ENCODE measurements at places on chromosomes 13 and 19.
A peak's percentile ranks its signal among the peaks of the same experiment; 100 is the strongest.

- no peak for DNase-seq
Measured at GRCh38 chr13:36054041-36054440, 77.1 kb downstream of the DCLK1 start.

DNA sequence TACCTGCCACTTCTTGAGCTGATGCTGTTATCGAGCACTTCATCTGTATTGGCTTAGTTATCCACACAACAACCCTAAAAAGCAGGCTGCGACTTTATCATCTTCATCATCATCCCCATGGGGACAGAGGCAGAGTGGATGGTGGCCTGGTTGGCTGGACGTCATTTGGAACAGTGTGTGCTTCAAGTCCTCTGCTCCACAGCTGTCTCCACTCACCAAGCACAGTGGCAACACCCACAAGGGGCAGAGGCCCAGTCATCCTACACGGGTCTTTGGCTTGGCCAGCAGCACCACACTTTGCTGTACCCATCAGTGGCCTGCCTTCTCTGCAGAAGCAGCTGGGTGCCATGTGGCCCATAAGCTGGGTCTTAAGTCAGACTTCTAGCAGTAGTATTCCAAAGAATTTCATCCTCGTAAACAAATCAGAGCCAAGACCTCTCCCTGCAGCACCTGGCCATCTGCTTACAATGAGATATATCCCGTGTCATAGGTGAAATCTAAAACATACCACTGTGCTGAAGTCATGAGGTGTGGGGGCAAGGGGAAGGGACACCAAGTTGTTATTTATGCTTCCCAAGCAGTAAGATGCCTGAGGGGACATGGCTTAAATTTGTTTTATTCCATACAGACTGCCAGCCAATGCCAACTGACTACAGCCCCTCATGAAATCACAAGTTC lies 47.9 kb upstream of the EPHX3 start:
- no peak for DNase-seq

GRCh38 chr19:56126983-56127780 lies 6.1 kb upstream of the ZNF787 start:
- DNase-seq = no peak

DNA sequence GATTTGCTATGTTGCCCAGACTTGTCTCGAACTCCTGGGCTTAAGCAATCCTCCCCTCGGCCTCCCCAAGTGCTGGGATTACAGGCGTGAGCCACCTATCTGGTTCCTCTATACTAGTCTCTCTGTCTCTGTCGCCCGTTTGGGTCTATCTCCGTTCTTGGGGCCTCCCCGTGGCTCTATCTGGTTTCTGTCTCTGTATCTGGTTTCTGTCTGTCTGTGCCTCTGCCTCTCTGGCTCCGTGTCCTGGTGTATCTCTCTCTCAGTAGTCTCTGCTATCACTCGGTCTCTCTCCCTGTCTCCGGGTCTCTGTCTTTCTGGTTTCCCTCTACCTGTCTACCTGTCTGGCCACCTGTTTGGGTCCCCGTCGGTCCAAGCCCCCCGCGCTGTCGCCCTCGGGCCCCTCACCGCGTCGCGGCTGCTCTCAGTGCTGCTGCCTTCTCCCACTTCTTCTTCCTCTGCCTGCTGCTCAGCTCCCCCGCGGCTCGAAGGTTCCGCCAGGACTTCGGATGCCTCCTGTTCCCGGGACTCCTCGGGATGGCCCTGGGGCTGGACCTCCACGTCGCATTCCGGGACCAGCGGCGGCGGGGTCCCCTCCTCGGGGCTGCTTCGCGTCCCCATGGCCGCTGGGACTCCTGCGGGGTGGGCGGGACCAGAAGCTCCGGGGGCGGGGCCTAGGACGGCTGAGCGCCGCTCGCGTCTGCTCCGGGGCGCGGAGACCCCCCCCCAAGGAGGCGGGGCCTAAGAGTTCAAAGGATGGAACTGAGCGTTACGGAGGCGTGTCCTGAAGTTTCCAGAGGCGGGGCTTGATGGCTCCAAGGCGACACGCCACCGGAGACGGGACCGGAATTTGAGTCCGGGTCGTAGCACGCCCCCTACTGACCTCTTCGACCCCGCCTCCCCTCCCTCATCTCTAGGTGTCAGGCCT lies 783 bp downstream of the PHLDB3 start:
- peak; percentile 97 for DNase-seq

DNA sequence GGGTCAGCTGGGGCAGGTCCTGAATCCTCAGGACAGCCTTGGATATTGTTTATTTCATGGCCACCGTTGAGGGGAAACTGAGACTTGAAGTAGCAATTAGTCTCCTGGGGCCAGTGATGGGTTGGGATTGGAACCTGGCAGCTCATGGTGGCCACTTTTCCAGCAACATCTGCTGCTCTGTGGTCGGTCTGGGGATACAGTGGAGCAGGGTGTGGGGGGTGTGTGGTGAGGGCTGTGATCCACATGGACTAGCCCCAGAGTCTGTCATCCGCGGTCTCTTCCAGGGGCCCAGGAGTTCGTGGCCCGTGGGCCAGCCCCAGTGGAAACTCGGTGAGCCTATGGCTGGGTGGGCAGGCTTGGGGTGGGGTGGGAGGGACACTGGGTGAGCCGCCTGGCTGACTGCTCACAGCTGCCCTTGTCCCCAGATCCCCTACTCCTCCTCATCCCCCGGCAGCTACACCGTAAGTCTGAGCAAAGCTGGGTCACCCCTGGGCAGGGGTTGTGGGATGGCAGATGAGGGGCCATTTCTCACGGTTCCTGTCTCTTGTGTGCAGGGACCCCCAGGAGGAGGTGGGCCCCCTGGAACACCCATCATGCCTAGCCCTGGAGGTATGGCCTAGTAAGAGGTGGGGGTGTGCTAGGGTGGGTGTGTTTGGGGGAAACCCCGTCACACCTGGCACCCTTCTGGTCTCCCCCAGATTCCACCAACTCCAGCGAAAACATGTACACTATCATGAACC lies 5.5 kb downstream of the ISYNA1 start:
- DNase-seq = no peak

GRCh38 chr13:44786756-44787155 lies 202.5 kb downstream of the NUFIP1 start:
- DNase-seq = no peak
